RWPE2 (cell line): ENCODE measurements at places on chromosomes 7 and 10.

- H3K27me3 ChIP-seq, result no peaks in the 10 kb centered on the region
- peak overlapping the region; percentile 64 for H3K4me3 ChIP-seq
- DNase-seq, result no peak
These were observed 561 bp downstream of the FGFR2 start for GRCh38 chr10:121597504-121598262.

DNA sequence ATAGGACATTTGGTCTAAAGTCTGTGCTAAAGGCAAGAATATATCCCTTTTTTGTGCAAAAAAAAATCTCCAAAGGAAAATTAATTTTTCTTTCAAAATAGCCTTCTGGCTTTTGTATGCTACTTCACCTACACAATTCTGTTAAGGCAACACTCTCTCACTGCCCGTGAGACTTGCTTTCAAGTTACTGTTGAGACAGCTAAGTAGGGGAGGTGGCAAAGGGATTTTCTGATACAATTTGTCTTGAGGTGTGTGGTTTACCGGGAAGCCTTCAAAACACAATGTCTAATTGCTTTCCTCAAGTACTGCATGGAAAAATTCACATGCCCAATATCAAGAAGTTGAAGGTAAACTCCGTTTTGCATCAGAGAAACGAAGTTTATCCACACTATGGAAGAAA, 50.8 kb upstream of the RSU1 start:
- no peak overlapping the region for H3K4me3 ChIP-seq
- DNase-seq, result no peak
- H3K4me1 ChIP-seq, result no peaks in the 10 kb centered on the region
- peaks cover 2% of the 10 kb centered on the region for H3K27me3 ChIP-seq

GRCh38 chr7:128166603-128167041, 74.5 kb upstream of the LEP start:
- no peaks in the 10 kb centered on the region for H3K36me3 ChIP-seq
- H3K27me3 ChIP-seq, result peaks cover 42% of the 10 kb centered on the region
- H3K4me3 ChIP-seq, result peak overlapping the region; percentile 31
- H3K27ac ChIP-seq, result no peak overlapping the region
- H3K4me1 ChIP-seq, result peaks cover 18% of the 10 kb centered on the region
- no peak for DNase-seq

DNA sequence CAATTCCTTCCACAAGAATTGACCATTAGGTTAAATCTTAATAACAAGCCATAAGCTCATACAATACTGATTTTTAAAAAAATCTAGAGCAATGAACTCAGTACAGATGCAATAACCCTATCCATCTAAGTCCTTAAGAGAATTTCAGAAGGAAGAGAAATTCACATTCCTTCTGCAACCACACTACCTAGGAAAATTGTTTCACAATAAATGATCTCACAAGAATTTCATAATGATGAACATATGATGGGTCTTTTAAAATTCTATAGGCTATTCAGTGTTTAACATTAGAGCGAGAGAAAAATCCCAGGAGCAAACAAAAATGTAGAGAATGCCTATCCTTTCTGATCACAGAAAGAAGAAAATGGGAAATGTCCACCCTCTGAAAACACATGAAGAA, 70.0 kb upstream of the MAGI2 start:
- no peaks in the 10 kb centered on the region for H3K36me3 ChIP-seq
- H3K27me3 ChIP-seq, result no peaks in the 10 kb centered on the region
- no peak overlapping the region for H3K27ac ChIP-seq
- no peak for DNase-seq

- H3K27ac ChIP-seq, result no peak overlapping the region
- H3K36me3 ChIP-seq, result no peaks in the 10 kb centered on the region
- no peak overlapping the region for H3K4me3 ChIP-seq
- no peaks in the 10 kb centered on the region for H3K4me1 ChIP-seq
- no peak for DNase-seq
These were observed 56.8 kb upstream of the WDR11 start for GRCh38 chr10:120794390-120794789.

GRCh38 chr7:151851782-151852181, 25.1 kb downstream of the PRKAG2 start:
- H3K4me3 ChIP-seq, result no peak overlapping the region
- DNase-seq, result peak; percentile 31

GRCh38 chr10:91374052-91374451, 36.1 kb upstream of the HECTD2 start:
- DNase-seq, result no peak
- no peaks in the 10 kb centered on the region for H3K36me3 ChIP-seq
- H3K4me3 ChIP-seq, result no peak overlapping the region
- no peak overlapping the region for H3K27ac ChIP-seq
- H3K4me1 ChIP-seq, result no peaks in the 10 kb centered on the region

GRCh38 chr10:77661100-77661499, 23.5 kb upstream of the KCNMA1 start:
- no peak overlapping the region for H3K4me3 ChIP-seq
- H3K27me3 ChIP-seq, result no peaks in the 10 kb centered on the region
- H3K4me1 ChIP-seq, result peaks cover 9% of the 10 kb centered on the region
- H3K36me3 ChIP-seq, result no peaks in the 10 kb centered on the region
- no peak for DNase-seq
- no peak overlapping the region for H3K27ac ChIP-seq
